Stimulated activated CD4-positive, alpha-beta T cell treated with anti-CD3 and anti-CD28 coated beads, Interleukin-15, amount 100 ng/mL, for 48 hours (primary cell): ENCODE measurements at places on chromosomes 1 and 21.

GRCh38 chr1:238302646-238303045 lies 411.9 kb upstream of the ZP4 start:
- no peak for DNase-seq

- DNase-seq: no peak
Observed at GRCh38 chr1:40592107-40592803, 60.8 kb downstream of the ZNF684 start.

GRCh38 chr1:68128157-68128556 lies 77.7 kb upstream of the DIRAS3 start:
- no peak for DNase-seq

DNA sequence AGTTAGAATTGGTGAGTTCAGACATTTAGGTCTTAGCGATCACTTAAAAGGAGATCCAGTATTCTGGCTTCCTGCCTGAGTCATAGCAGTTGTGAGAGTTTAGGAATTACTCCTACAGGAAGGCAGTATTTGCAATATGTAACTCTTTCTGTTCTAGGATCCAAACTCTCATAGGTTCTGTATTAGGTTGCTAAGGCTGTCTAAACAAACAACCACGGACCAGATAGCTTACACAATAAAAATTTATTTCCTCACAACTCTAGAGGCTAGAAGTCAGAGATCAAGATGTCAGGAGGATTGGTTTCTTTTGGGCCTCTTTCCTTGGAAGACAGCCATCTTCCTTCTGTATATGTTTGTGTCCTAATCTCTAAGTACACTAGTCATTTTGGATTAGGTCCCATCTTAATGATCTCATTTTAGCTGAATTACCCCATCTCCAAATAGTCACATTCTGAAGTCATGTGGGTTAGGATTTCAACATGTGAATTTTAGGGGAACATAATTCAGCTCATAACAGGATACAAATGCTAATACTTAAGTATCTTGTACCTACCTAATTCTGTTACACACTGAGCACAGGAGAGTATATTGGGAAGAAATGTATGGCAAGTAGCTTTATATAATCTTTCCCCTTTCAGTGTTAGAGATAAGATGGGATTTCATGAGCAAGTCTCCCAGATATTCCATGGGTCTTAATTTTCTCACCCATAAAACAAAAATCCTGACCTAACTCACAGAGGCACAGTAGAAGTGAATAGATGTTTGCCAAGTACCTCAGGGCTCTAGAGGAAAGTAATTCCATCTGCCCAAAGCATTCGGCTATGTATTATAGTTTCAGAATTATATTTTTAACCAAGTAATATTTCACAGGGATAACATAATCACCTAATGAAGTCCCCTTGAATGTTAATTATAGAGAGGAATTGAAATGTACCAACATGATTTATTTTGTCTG lies 144.4 kb downstream of the PTBP2 start:
- no peak for DNase-seq

DNA sequence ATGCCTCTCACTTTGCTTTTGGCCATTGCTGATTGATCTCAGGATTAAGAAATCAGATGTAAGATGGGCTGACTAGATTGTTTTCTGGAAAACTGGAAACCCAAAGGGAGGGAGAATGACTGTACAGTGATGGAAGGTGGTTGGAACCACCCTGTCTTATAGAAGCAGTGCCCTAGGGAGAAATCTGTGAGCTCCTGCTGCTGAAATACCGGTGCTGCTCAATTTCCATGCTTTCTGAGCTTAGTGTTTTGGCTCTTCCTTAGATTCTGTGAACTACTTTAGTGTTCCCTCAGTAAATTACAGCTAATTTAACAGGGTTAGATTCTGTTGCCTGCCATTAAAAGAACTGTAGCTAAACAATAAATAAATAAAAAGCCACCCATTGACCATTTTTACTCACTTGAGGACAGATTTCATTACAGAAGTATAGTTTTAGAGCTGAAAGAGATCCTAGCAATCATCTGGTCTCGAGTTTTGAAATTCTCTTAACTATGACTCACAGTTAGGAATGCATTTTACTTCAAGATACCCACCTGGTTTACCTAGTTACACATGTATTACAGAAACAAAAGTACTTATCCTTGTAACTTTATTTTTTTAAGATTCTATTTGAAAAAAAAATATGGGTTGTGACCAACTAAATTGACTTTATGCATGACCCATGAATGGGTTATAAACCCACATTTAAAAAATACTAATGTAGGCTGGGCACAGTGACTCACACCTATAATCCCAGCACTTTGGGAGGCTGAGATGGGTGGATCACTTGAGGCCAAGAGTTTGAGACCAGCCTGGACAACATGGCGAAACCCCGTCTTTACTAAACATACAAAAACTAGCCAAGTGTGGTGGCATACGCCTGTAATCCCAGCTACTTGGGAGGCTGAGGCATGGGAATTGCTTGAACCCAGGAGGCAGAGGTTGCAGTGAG lies 33.2 kb downstream of the CAMSAP2 start:
- DNase-seq: no peak

GRCh38 chr1:186915555-186915954 lies 86.8 kb downstream of the PLA2G4A start:
- no peak for DNase-seq

DNA sequence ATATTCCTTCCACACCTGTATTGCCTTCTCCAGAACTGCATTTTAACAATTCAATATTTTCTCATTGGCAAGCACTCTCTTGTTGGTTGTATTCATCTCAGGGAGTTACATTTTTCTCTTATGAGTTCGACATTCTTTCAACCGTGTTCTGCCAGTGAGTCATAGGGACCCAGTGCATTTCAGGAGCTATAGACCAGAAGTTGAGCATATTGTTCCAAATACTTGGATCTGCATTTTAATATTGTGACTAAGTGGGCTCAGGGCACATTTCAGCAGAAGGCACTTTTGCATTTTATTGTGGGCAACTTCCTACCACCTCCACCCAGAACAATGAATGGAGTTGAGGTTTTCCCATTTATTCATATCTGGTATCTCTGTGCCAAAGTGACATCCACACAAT lies 132.8 kb downstream of the TNFSF18 start:
- DNase-seq: no peak

DNA sequence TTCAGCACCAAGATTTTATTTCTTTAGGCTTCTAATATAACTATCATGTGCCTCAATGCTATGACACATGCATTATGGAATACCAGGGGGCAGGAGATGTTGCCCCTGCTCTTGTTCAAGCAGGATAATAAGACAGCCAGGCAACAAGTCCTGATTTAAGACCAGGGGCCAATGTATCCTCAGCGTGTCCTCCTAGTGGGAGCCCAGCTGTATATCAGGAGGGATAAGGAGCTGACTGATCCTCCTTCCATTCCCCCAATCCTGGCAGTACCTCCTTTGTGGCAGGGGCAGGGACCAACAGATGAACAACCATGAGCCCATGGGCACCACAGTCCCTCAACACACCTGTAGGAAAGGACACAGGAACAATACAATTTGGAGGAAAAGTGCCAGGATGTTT lies 29.3 kb downstream of the SORT1 start:
- DNase-seq: no peak

DNA sequence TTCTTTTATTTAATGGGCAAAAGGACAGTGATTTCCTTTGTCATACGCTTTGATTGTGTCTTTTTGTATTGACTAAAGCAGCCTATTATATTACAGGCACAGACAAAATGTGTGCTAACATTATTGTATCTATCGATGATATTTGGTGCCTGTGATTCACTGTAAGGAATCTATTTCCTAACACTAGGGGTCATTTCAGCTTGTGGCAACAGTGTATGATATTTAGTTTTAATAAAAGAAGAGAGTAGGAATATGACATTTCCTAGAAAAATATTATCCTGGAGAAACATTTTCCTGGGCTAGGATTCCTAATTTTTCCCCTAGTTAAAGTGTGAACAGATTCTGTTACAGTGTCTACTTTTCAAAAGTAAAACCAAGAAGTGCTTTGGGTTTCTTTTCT lies 42.8 kb downstream of the TYW3 start:
- DNase-seq: no peak

DNA sequence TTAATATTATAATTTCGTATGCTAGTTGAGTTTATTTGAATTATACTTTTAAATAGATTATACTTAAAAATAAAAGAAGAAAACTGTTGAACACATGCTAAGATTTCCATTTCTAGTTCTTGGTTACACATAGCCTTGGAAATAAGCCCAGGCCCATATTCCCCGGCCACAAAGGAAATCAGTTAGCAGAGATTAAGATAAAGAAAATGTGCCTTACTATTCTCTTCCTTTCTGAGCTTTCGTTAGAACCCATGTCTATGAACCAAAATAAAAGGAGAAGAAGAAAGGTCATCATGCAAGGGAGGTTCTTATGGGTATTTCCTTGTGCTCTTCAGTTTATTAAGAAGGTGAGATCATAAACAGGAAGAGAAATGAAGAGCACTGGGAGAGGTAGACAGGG lies 32.3 kb upstream of the CRP start:
- no peak for DNase-seq
